ENCODE measurements at places on chromosomes 11 and 22.
A peak's percentile ranks its signal among the peaks of the same experiment; 100 is the strongest.

DNA sequence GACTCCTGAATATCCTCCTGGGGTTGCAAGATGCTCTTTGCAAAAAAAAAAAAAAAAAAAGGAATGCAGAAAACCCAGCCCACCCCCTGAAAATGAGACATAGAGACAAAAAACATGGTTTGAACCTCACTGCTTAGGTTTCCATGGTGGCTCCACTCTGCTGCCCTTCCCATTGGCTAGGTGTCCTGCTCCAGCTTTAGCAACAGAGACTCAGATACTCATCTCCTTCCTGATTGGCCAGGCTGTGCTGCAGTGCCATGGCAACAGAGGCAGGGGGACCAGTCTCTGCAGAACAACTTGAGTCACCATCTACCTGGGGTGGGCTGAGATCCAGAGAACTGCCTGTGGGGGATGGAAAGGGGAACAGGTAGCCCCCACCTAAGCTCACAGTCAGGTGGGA, 17.4 kb upstream of the YWHAH start:
- DNase-seq: no peak

- DNase-seq: no peak
Observed at GRCh38 chr11:70225681-70226177, 22.6 kb downstream of the FADD start.

- DNase-seq: no peak
Observed at GRCh38 chr11:46894506-46894905, 23.8 kb downstream of the LRP4 start.

DNA sequence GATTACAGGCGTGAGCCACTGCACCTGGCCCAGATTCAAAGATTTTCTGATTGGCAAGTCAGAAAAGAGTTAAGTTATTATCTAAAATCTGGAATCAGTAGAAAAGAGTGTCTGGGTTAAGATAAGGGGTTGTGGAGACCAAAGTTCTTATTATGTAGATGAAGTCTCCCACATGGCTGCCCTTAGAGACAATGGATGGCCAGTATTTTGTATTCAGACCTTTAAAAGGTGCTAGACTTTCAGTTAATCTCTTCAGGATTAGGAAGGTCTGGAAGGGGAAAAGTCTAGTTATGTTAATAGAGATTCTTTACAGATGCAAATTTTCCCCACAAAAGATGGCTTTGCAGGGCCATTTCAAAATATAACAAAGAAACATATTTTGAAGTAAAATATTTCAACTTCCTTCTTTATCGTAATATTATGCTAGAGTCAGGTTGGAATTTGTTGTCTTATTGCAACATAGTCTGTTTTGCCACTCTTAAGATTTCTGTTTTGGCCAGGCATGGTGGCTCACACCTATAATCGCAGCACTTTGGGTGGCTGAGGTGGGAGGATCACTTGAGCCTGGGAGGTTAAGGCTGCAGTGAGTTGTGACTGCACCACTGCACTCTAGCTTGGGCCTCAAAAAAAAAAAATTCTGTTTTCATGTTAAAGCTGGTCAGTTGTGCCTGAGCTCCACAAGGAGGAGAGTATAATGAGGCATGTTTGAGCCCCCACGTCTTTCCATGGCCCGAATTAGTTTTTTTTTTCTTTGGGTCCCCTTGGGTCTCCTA, 14.0 kb downstream of the GRAMD1B start:
- no peak for DNase-seq

- peak; percentile 33 for DNase-seq
Observed at GRCh38 chr11:117205211-117205818, 6.1 kb downstream of the TAGLN start.

DNA sequence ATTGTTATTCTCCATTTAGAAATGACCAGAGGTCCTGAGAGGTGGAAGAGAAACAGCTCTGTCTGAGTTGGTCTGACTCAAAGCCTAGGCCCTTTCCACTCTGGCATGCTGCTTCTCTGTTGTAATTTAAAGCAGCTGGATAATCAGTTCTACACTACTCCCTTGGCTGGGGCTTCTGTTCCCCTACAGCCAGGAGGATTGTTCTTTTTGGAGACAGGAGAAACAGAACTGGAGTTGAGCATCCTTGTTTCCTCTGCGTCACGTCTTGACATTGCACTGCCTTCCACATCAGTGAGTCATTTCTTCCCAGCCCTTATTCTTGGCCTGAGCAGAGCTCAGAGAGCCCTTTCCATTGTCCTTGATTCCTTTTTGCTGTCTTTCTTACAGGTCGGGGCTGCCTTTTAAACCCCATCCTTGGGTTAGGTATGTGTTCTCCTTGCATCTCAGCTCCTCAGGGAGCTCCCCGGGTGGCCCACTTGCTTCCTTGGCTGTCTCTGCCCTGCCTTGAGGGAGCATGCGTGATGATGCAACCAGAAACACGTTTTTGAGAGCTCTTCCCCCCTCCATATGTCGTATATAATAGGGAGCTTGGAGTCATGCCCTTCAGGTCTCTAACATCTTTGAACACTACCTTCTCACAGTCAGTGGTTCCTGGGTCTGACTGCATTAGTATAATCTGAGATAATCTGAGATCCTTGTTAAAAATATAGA, 35.7 kb downstream of the CYB5R2 start:
- no peak for DNase-seq

DNA sequence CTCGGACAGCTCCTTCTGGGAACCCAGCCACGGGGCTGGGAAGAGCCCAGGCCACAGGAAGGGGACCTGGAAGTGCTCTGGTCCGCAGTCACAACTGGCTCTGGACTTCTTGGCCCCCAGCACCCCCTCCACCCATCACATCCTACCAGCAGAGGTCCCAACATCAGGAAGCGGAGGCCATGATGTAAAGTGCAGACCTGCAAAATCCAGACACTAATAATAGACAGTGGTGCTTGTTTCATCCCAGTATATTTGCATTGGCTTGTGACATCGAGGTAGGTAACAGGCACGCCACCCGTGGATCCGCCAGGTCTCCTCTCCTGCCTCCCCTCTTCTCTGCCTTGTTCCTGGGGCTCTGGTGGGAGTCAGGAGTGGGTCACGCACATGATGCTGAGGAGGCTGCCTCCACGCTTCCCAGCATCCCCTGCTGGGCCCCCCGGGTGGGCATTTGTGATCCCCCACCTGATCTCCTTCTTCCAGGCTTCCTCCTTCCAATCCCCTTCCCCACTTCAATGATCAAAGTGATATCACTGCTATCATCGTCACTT, 1454.0 kb downstream of the BRD1 start:
- DNase-seq: no peak

- peak; percentile 74 for DNase-seq
Observed at GRCh38 chr11:124762105-124762623, at the start of gene ESAM. Gene ESAM, minus strand, starts transcription at chr11:124762290. Its CDS starts 136 bp downstream, at chr11:124762154.

DNA sequence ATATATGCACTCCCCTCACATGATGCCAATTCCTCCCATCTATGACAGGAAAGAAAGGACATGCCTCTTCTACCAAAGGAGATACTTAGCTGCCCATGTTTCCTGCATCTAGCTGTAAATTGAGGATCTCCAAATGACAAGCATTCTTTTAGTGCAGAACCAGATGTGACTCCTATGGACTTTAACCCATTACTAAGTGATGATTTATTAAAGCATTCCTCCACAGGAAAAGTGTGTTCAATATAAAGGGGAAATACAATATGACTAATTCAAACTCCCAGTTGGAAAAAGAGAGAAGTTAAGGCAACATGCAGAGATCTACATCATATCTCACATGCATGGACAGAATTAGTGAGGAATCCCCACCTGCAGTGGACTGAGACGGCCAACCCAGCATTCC, 221.3 kb downstream of the FAM76B start:
- no peak for DNase-seq

GRCh38 chr11:92295175-92296137, 70.8 kb downstream of the FAT3 start:
- no peak for DNase-seq

GRCh38 chr22:36562261-36562835, 33.4 kb upstream of the EIF3D start:
- DNase-seq: no peak

GRCh38 chr11:35487532-35488078, 37.8 kb downstream of the PAMR1 start:
- DNase-seq: no peak

GRCh38 chr11:60912223-60912850, 1.6 kb upstream of the TMEM109 start:
- no peak for DNase-seq

- DNase-seq: peak; percentile 62
Observed at GRCh38 chr22:35477911-35478582, 62.6 kb upstream of the RASD2 start.

DNA sequence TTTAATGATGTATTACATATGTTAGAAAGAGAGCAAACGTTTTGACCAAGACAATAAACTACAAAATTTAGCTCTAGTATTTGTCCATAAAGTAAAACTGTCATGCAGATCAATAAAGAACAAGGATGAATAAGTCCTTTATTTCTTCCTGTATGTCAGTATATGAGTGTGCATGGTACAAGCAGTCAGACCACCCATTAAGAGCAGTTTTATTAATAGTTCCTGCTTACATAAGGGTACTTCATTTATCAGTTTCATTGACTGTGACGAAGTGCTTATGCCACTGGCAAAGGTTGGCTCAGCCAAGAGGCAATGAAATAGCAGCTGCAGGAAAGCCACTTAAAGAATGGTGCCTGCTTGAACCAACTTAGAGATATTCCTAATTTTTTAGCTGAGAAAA, 913.0 kb upstream of the CNTN5 start:
- peak; percentile 35 for DNase-seq

- DNase-seq: peak; percentile 87
Observed at GRCh38 chr11:74696939-74697675, 34.1 kb downstream of the CHRDL2 start.

DNA sequence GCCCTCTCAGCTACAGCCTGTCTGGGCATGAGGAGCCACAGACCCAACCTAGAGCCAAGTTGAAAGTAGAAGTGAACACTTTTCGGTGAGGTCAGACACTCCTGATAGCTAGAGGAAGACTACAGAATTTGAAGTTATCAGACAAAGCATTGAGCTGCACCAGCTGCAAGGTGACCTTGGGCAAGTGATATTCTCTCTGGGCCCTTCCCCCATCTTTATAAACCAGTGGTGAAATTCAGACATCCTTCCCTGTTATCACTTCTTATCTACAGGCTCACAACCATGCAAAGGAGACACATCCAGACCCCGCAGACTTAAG, 8.0 kb upstream of the PMM1 start:
- no peak for DNase-seq

GRCh38 chr11:1827931-1828330, 6.9 kb upstream of the SYT8 start:
- peak; percentile 21 for DNase-seq

DNA sequence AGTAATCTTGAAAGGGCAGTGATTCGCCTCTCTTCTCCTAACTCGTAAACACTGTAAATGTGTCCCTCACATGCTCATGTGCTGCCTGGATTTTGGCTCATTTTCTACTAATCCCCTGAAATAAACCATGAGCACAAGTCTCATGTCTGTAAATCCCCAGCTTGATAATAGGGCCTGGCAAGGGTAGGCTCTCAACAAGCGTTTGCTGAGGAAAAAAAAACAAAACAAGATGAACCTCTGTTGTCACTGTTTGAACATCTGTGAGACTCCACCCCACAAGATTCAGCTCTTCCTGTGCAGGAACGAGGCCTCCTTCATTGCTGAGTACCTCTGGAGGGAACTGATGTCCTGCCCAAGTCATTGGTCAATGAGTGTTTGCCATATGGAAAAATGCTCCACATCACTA, 4.5 kb upstream of the CYB5R2 start:
- no peak for DNase-seq

All from left ventricle myocardium superior (tissue), 1 donor.